ENCODE measurements at places on chromosomes 3 and 15.

- DNase-seq: no peak
Observed at GRCh38 chr3:34779092-34779491, 860.2 kb upstream of the ARPP21 start.

DNA sequence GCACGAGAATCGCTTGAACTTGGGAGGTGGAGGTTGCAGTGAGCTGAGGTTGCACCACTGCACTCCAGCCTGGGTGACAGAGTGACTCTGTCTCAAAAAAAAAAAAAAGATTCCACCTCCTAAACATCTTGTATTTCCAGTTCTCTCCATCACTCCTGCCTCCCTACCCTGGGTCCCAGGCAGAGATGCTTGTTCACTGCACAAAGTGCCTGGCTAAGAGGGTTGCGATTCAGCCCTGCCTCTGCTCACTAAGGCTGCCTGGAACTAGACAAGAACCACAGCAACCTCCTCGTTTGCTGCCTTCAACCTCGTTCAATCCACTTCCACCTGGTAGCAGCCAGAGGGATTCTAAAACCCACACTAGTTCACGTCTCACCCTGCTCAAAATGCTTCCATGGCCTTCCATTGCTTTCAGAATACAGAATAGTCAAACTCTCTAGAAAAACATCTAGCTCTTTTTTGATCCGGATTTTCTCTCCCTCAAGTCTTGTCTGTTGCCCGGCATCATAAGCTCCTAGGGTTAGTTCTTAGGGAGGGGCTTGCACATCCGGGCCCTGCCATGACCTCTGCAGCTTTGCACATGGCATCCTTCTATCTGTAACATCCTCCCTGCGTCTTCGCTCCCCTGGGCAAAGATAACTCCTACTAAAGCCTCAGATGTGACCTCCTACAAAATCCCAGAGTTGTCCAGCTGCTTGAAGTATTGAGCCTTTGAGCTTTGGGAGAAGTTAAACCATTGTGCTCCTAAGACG lies 1.0 kb upstream of the MCM2 start:
- no peak for DNase-seq

- no peak for DNase-seq
Observed at GRCh38 chr15:26805470-26805869, 32.6 kb upstream of the GABRB3 start.

DNA sequence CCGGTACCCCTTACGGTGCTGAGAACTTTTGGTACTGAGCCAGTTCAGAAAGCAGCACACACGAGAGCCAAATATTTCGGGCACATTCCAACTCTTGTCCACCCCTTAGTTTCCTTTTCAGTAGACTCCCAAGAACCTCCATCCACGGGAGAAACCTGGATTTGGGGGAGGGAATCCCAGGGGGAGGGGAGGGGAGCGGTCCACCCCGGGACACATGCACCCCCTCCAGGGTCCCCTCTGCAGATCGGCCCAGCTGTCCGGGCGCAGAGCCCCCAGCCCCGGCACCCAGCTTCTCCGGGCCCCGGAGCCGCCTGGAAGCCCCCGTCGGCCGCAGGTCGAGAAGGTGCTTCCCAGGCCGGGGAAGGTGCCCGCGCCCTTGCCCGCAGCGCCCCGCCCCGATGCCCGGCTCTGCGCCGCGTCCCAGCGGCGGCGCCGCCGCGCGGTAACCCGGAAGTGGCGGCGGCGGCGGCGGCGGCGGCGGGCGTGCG lies 455 bp upstream of the ABHD17C start:
- peak; percentile 66 for DNase-seq

GRCh38 chr3:76505202-76505845 lies 534.6 kb upstream of the ROBO2 start:
- DNase-seq: no peak

DNA sequence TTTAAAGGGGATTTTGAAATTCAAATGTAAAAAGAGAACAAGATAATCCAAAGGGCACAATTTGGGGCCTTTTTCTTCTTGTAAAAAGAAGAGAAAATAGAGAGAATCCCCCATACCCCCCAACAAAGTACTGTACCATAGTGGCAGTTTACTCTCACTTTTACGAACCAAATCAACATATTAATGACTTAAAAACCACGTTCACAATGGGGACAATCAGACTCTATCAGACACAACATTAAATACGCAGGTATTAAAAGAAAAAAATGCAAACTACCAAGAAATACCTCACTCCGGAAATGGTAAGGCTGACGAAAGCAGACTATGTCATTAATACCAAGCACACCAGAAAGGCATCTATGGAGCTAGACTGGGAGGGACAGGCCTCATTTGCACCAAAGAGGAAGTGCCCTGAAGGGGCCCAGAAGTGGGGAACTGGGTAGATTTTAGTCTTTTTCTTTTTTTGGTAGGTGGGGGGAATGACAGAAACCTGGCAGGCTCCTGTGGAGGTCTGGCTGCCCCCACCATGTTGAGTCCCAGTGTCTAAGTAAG lies 134.3 kb downstream of the TIGIT start:
- no peak for DNase-seq

- no peak for DNase-seq
Observed at GRCh38 chr15:23503980-23504379, 56.9 kb upstream of the GOLGA6L2 start.

GRCh38 chr15:59171067-59171397 lies 35.6 kb upstream of the LDHAL6B start:
- no peak for DNase-seq

DNA sequence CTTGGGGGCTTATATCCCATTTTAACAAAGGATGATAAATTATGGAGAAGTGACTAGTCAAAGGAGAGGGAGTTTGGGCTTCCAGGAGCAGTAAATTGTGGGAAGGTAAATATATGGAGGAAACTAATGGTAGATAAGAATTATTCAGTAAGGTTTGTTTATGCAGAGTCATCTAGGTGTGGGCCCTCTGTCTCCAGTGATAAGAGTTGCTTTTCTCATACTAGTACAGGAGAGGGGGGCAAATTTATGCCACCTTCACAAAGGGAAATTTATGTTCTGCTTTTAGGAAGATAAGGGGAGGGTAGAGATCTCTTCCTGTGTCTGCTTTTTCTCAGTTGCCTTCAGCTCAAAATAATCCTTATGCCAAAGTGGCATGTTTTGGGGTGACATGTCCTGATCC lies 383.7 kb upstream of the PPP2R3A start:
- no peak for DNase-seq

- DNase-seq: no peak
Observed at GRCh38 chr15:101456057-101456739, 33.3 kb downstream of the PCSK6 start.

DNA sequence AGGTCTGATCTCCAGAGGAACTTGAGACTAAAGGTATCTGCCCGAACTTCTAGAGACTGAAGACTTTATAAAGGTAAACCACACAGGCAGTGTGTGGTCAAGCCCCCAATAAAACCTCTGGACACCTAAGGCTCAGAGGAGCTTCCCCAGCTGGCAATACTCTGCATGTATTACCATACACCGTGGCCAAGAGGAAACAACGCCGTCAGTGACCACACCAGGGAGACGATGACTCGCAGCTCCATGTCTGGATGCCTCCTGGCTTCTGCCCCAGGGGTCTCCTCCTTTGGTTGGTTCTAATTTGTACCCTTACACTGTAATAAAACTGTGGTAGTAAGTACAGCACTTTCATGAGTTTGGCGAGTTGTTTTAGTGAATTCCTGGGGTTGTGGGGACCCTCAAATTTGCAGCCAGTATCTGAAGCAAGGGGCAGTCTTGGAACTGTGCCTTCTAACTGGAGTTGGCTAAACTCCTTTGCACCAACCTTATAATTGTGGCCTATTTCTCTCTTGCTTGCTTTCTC lies 32.1 kb upstream of the BCL2L10 start:
- DNase-seq: no peak

- DNase-seq: no peak
Observed at GRCh38 chr3:33717616-33717865, 513 bp downstream of the CLASP2 start.

GRCh38 chr3:70315021-70315420 lies 2.6 kb upstream of the MDFIC2 start:
- no peak for DNase-seq

- no peak for DNase-seq
Observed at GRCh38 chr15:99441871-99442251, 123.9 kb upstream of the MEF2A start.

- DNase-seq: no peak
Observed at GRCh38 chr3:156725682-156726081, 51.3 kb downstream of the TIPARP start.

DNA sequence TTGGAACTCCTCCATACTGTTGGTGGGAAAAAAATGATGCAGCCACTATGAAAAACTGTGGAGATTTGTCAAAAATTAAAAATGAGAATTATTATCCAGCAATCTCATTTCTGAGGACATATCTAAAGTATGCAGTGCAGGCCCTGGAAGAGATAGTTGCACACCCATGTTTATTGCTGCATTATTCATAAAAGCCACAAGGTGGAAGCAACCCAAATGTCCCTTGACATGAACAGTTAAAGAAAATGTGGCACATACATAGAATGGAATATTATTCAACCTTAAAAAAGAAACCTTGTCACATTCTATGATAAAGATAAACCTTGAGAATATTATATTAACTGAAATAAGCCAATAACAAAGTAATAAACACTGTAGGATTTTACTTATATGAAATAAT lies 80.9 kb upstream of the ARHGEF26 start:
- DNase-seq: no peak

DNA sequence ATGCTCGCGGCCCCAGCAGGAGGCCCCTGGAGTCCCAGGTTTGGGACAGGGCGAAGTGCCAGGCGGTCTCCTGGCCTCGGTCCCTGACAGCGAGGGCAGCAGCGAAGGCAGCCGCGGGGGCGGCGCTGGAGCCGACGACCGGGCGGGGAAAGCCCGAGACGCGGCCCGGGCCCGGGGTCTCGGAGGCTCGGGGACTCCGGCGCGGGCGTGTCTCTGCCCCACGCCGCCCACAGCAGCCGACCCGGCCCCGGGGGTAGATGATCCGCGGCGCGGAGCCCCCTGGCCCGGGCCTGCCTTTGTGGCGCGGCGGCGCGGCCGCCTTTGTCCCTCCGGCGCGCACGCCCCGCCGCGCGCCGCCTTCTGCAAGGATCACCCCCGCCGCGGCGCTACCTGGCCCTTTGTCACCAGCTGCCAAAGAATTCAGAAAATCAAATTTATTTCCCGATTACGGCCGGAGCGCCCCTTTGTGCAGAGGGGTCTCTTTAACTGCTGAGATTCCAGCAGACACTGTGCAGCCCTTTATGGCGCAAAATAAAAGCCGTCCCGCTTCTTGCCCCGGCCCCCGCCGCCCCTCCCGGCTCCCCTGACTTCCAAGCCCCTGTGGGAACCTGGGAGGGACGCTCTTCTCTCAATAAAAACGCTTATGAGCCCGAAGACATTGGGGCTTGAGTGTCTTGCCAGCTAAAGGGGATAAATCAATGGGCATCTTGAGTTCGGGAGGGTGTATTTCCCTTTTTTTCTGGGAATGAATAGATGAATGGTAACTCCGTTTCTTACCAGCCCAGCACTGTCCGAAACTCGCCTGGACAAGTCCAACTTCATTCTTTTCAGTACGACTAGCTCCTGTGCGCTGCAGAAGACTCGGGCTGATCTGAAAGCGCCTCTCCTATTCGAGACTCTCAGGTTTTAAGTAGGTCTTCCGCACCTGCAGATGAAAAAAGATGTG lies 68.4 kb downstream of the HES1 start:
- DNase-seq: peak; percentile 79

- no peak for DNase-seq
Observed at GRCh38 chr15:79307251-79307650, 3.7 kb upstream of the TMED3 start.

DNA sequence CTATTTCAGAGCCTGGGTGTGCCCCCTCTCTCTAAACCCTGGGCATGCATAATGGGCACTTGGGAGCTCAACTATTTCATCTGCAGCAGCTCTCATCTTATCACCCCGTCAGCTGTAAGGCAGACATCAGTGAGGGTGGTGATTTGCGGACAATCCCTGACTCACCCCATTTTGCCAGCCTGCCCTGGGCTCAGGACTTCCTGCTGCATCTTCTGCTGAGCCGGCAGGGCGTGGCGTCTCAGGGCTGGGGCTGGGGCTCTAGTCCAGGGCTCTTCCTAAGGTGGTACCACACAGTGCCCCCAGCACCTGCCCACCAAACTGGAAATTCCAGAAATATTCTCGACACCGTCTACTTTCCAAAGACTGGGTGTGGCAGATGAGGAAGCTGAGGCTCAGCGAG lies 925 bp upstream of the PSTPIP1 start:
- no peak for DNase-seq

- DNase-seq: no peak
Observed at GRCh38 chr3:173799060-173799816, 401.7 kb downstream of the NLGN1 start.

DNA sequence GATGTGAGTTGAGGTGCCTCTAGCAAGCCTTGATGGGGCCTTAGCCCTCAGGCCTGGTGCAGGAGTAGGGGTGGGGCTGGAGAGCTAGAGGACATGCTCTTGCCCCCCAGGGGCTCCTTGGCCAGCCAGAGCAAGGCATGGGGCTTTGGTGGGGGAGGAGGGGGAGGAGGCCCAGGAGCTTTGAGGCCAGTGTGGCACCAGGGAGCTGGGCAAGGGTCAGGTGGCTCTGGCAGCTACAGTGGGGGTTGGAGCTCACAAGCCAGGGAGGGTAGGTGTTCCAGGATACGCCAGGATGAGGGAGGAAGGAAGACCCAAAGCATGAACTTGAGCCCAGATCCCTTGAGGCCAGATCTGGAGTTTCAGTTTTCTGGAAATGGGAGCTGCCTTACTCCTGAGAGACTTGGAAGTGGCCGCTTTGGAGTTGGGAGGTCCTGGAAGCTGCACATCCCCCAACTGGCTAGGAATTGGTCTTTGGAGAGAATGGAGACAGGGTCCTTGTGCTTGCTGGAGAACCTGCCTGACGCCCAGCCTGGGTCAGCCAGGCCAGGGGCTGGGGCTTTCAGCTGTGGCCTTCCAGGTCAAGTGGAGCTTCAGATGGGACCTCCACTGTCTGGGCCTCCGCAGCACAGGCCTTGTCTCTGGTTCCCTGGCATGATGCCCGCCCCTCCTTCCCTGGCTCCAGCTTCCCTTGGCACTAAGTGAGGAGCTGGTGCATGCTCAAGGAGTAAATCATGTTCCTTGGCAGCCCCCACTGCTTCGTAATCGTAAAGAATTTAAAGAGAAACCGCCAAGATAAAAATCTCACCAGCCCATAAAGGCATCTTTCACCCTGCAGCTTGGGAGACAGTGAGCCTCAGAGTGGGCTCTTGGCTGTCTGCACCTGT lies 8.7 kb downstream of the SEMA3F start:
- peak; percentile 15 for DNase-seq

- DNase-seq: no peak
Observed at GRCh38 chr15:83322061-83322460, 37.6 kb upstream of the BNC1 start.

DNA sequence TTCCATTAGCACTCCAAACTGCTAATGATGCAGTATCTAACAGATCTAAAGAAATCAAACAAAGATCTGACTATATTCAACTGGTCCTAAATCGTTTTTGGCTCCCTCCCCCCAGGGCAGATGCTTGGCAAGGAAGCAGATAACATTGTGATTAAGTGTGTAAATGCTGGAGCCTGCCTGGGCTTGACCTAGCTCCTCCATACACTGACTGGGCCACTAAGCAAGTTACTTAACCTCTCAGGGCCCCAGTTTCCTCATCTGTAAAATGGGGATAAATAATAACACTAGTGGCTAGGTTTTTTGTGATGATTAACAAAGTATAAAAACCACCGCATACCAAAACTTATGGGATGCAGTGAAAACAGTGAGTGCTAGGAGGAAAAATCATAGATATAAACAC lies 9.2 kb downstream of the EID1 start:
- DNase-seq: no peak
